Activated naive CD4-positive, alpha-beta T cell treated with anti-CD3 and anti-CD28 coated beads, Interleukin-2, amount 10 ng/mL, durations not matched to agents 7 days and 5 days (primary cell): ENCODE measurements at places on chromosomes 5 and 9.
A peak's percentile ranks its signal among the peaks of the same experiment; 100 is the strongest.

DNA sequence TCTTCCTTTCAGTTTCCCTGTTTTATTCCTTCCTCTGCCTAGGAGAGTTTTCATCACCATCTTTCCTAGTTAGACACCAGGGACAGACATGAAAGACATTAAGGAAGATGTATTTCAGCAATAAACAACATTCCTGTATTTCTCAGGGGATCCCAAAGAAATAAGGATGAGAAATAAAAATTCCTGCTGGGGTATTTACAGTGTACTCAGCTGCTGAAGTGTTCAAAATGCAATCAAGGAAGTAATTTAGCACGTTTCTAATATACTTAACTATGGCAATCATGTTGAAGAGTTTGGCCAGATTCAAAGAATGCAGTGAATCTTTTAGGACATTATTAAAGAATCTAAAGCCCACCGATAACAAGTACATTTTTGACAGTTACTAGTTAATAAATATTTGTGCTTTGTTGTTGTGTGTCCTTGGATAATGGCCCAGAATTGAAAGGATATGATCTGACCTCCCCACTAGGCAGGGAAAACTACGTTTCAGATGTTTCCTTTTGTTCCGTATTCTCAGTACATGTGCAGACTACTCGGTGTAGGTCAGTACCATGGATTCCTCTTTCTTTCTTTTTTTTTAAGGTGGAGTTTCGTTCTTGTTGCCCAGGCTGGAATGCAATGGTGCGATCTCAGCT, 46.8 kb downstream of the INIP start:
- no peak for DNase-seq

GRCh38 chr9:38181866-38182265, 112.8 kb upstream of the SHB start:
- DNase-seq = no peak

DNA sequence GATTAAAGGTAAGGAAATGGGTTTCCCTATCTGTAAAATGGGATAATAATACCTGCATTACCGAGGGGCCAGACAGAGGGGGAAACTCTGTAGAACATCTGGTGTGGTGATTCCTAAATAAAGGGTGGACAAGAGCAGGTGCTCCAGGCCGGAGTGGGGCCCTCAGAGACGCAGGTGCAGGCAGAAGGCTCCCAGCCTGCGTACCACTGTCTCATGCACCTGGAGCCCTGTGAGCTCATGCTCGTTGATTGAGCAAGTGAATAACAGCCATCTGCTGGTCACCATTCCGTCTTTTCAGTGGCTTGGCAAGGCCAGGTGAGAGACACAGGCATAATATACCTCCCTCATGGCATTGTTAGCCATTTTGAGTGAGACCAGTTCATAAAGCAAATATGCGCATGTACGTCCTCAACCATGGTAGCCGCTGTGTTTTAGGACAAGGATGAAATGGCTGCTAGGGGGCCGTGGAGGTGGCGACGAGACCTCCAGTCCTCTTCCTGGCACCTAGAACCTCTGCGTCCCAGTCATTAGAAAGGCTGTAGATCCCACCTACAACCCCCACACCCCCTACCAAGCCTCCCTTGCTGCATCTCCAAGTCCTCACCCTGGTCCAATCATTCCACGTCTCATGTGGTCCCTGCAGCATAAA, 198.0 kb upstream of the MVB12B start:
- no peak for DNase-seq

DNA sequence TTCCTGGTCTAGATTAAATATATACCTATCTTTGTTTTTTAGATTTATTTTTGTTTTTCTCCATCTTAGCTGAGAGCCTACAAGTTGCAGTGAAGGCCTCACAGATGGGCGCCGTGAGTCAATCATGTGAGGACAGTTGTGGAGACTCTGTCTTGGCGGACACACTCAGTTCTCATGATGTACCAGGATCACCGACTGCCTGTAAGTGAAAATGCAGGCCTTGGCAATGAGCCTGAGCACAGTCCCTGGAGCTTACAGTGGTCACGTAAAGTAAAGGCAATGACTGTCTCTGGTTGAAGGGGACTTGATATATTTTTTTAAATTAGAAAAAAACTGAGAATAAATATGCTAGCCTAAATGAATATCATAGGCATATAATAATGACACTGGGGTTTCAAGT, 271.9 kb downstream of the ARHGEF28 start:
- no peak for DNase-seq

DNA sequence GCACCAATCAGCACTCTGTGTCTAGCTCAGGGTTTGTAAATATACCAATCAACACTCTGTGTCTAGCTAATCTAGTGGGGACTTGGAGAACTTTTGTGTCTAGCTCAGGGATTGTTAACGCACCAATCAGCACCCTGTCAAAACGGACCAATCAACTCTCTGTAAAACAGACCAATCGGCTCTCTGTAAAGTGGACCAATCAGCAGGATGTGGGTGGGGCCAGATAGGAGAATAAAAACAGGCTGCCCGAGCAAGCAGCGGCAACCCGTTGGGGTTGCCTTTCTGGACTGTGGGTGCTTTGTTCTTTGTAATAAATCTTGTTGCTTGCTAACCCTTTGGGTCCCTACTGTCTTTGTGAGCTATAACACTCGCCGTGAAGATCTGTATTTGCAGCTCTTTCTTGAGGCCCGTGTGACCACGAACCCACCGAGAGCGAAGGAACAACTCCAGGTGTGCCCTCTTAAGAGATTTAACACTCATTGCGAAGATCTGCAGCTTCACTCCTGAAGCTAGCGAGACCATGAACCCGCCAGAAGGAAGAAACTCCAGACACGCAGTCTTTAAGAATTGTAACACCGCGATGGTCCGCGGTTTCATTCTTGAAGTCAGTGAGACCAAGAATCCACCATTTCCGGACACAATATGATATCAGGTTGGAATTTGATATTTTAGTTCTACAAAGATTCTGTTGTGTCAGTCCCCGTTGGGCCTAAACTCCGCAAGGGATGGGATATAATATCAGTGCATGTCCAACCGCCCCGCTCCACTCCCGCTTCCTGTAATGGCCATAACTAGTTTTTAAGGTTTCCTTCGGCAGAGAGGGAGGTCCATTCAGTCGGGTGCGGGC, 740 bp upstream of the TRMT10B start:
- peak; percentile 33 for DNase-seq
